ENCODE measurements at places on chromosomes 13 and 19.
A peak's percentile ranks its signal among the peaks of the same experiment; 100 is the strongest.

DNA sequence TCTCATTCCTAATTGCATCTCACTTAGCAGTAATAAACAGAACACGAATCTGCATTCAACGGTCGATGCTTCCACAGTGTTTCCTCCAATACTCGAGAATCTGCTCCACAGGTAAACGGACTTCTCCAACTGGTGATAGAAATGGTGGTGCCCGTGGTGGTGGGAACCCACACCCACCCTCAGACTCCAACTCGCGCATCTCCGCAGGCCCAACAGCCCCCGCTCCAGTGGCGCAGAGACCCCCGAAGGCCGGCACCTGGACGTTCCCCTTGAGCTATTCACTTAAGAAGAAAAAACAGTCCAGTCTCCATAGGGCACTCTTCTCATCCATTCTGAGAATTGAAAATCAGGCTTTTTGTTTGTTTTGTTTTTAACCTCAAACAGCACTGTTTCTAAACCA lies 13.8 kb upstream of the RASA3 start:
- no peak for DNase-seq

GRCh38 chr19:48963371-48964204 lies 1.5 kb upstream of the FTL start:
- DNase-seq: peak; percentile 80

DNA sequence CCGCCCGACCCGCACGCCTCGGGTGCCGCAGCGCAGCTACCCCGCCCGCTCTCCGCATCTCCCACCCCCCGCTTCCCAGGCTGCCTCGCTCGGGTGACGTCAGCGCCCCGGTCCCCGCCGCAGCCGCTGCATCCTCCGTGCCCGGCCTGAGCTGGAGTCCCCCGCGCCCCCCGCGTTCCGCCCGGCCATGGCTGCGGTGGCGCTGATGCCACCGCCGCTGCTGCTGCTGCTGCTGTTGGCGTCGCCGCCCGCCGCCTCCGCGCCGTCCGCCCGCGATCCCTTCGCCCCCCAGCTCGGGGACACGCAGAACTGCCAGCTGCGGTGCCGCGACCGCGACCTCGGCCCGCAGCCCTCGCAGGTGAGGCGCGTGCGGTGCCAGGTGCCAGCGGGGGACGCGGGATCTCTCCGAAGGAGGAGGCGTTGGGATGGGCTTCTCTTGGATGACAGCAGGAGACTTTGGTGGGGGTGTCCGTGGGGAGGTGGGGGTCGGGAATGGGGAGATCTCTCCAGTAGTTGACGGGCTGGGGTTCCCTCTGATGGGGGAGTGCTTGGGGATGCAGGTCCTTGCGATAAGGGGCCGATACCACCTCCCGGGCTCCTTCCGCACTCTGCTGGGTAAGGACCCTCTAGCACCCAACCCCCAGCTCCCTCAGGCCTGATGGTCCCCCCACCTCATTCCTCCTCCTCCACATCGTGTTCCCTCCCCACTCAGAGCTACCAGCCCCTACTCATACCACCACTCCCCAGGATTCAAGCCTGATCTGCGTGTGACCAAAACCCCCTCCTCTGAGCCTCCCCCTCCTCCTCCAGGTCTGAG lies at the start of gene TMEM59L:
TMEM59L (plus strand) TSS at position 99 of the 817 bp plus-strand sequence; CDS start at position 188, 89 bp downstream.
- DNase-seq: no peak

DNA sequence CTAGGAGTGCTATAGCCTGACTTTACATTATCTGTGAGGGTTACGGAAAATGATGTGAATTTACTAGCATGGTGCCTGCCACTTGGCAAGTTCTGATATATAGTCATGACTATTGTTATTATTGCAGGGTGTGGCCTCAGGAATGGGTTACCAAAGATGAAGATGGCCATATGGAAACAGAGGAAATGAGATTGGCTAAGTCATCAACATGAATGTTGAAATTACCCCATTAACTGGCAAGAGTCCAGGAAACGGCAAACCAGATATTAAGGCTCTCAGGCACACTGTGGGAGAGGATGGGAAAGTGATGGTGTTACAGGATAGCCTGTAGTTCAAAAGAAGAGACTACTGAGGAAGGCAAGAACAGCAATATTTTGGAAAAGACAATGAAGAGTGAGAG lies 183.3 kb downstream of the KCNRG start:
- no peak for DNase-seq

GRCh38 chr19:41297628-41298347 lies 12.2 kb upstream of the CCDC97 start:
- no peak for DNase-seq

DNA sequence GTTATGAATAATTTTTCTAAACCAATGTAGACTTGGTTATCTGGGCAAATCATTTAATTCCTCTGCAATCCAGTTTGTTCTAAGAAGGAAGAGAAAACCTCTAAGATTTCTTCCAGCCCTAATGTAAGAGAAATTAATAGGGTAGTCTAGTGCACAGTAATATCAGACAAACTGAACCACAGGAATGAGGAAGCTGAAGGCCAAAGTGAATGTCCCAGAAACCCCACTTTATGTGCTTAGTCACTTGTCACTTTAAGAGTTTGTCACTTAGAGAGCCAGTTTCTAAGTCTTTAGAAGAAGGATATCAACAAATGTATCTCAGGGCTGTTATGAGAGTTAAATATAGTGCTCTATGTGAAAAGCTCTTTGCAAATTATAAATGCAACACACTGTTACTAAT lies 750.6 kb downstream of the DIAPH3 start:
- DNase-seq: no peak

DNA sequence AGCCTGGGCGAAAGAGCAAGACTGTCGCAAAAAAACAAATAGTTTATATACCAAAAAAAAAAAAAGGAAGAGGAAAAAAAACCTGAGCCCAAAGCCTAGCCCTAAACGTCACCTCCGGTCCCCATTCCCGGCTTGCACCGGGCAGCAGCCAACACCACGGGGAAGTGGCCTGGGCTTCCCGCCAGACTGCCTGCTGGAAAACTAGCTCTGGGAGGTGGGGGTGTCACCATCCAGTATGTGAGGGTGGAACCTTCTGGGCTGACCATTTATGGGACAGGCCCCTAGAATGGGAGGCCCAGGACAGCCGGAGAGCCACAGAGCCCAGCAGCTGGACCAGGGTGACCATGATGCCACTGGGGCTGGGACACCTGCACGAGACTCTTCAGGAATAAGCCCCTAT lies 37.3 kb downstream of the IL12RB1 start:
- no peak for DNase-seq

DNA sequence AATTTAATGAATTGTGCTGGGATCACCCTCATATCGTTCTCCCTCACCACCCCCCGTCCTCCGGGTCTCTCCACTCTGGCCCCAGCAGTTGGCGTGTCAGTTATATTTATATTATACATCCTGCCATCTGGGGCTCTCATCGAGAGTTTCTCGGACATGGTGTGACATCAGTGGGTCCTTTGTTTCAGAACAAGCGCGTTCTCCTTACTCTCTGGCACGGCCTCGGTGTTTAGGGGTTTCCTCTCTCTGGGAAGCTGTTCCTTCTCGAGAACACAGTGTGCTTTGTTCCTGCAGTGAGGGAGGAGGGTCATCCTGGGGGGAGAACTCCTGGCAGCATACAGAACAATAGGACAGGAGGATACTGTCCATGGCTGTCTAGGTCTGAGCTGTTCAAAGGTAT lies 9.8 kb upstream of the MCF2L start:
- no peak for DNase-seq

DNA sequence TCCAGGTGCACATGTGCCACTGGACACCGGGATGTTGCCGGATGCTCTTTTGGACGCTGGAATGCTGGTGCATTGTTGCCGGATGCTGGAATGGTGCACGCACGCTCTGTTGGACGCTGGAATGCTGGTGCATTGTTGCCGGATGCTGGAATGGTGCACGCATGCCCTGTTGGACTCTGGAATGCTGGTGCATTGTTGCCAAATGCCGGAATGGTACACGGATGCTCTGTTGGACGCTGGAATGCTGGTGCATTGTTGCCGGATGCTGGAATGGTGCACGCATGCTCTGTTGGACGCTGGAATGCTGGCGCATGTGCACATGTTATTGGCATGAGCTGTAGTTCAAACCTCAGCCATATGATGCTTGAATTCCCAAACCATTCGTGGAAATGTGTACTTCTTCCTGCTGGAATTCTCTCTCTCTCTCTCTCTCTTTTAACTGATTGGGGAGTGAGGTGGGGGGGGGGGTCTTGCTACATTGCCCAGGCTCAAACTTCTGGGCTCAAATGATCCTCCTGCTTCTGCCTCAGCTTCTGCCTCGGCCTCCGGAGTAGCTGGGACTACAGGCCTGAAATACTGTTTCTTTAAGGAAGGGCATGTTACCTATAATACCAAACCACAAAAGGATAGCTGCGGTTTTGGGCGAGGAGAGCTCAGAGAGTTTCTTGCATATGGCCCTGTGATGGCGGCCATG lies 1.2 kb upstream of the MCF2L start:
- DNase-seq: no peak

- no peak for DNase-seq
Measured at GRCh38 chr19:8700956-8701355, 2.4 kb upstream of the ACTL9 start.

DNA sequence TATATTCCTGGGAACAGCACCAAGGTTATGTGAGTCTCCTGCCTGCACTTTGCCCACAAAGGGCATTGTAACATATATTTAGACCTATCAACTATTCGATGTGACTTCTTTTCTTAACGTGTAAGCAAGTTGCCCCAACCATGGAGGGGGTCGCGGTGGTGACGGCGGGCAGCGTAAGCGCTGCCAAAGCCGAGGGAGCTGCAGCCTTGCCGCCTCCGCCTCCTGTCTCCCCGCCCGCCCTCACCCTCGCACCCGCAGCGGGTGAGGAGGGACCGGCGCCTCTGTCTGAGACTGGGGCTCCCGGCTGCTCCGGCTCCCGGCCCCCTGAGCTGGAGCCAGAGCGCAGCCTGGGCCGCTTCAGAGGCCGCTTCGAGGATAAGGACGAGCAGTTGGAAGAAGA lies 59.0 kb downstream of the ZNF676 start:
- no peak for DNase-seq

DNA sequence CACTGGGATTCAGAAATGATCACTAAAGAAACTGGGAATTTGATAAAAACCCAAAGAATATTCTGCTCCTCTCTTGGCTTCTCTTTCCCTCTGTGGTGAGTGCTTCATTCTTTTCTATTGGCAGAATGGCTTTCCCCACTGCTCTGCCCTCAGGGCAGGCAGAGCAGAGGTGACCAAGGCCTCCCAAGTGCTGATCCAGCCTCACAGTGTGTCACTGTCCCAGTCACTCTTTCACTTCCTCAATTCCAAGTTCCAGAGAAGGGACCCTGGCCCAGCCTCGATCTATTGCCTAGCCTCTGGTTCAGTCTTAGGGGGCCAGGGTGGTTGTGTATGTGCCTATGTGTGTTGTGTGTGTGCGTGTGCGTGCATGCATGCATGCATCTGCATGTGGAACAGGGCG lies 180.6 kb upstream of the TMTC4 start:
- DNase-seq: no peak

- DNase-seq: no peak
Measured at GRCh38 chr13:46648166-46648607, 95.2 kb downstream of the LRCH1 start.

DNA sequence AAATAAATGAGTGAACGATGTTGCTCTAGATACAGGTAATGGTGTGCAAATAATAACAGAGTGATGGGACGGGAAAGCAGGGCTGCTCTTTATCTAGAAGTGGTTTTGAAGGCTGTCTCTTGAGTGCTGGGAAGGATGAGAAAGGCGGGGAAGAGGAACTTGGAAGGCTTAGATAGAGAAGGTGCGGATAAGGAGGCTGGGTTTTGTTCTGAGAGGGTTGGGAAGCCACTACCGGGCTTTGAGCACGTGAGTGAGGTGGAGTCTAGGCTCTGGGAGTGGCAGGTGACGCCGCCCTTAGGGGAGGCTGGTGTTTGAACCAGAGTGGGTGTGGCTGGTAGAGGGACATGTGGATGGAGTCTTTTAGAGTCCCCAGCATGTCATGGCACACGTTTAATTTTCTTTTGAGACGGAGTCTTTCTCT lies 811 bp downstream of the ARMC6 start:
- DNase-seq: peak; percentile 36

DNA sequence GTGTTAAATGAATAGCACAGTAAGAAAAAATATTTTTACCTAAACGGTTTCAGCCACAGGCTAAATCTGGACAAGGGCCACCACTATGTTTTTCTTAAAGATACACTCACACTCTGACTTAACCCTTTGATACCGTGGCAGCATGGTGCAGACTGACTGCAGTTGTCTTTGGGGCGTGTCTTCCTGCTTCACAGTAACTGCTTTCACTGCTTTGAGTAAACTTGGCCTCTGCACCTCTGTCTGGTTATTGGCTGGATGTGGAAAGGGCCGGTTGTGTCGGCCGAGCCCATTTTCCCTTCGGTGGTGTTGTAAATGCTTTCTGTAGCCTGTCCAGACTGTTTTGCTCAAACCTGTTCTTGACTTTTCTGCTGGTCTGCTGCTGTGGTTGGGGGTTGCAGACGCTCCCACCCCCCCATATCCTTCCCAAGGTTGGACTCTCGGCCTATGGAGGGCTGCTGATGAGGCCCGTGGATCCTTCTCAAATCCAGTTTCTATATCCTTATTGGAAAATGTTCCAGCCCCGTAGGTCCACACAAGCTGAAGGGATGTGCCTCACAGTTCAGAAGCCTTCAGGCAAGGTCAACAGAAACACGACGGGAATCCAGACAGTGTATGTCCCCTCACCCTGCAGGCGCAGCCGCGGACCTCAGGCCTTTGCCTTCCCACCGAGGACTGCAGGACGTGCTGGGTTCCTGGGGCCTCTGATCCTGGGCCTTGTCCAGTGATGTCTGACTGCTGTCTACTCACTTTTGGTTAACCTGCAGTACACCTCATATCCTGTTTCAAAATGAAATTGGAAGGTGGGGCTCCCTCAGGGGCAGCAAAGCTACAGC lies 90.2 kb upstream of the RNF113B start:
- no peak for DNase-seq

GRCh38 chr19:8023371-8023770 lies 17.9 kb upstream of the ELAVL1 start:
- no peak for DNase-seq

GRCh38 chr13:94056362-94056990 lies 423.0 kb downstream of the DCT start:
- DNase-seq: no peak

- DNase-seq: no peak
Measured at GRCh38 chr19:3507371-3508120, 1.4 kb downstream of the FZR1 start.

DNA sequence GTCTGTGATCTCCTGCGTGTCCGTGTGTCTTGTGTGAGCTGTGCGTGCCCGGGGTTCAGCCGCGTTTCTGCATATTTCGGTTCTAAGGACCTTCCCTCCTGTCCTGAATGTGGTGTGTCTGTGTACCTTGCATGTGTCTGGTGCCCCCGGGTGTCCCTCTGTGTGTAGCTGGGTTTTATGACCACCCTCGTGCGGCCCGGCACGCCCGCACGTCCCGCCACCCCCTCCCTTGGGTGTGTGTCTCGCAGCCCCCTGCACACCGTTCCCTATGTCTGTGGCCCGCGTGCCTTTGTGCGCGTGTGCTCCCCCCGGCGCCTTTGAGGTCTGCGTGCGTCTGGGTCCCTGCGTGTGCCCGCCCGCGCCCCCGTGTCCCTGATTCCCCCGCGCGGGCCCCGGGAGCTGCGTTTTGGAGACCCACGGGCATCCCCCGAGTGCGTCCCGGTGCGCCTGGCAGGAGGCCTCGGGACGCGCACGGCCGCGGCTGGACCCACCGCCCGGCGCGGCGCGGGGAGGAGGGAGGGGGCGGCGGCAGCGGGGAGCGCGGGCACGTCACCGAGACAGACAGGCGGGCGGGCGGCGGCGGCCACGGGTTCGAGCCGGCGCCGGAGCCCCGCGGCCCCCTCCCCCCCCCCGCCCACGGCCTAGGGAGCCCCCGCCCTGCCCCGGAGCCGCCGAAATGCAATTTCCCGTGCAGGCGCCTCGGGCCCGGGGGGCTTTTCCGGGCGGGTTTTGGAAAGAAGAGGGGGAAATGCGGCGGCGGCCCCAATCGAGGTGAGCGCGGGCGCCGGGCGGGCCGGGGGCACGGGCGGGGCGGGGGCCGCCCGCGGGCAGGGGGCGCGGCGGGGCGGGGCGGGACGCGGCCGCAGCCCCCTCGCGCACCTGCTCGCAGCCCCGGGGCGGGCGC lies 12.0 kb upstream of the NANOS3 start:
- no peak for DNase-seq
